ENCODE measurements at places on chromosomes 13 and 19. TPM values are rescaled to one million over a fixed set of nuclear protein-coding genes. Genes with fewer than 3 reads are reported as not detected.

DNA sequence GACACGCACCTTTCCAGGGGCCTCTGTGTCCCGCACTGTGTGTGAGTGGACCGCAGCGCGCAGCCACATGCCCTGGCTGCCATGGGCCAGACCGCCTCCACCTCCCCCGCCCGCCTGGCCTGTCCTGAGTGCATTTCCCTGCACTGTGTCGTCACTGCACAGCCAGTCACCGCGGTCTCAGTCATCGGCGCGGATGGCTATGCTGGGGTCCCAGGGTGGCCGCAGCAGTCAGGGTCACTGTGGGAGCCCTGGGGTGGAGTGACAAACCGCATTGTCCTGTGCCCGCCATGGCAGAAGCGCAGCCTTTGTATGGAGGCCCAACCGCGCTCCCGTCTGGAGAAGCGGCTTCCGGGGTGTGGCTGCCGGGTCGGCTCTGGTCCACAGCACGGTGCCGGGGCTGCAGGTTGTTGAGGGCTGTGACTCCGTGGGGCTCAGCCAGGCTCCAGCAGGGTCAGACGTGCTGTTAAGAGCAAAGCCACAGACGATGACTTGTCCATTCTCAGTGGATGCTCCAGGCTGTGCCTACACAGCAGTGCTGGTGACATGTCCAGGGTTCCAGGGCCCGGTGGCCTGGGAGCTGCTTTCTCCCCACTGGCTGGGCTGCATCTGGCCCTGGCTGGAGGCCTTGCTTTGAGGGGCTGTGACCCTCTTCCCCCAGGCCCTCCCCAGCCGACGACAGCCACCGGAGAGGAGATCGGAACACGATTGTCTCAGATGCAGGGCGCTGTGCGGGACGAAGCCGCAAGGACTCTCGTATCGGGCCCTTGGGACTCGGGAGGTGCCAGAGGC, 6.3 kb upstream of the NDUFS7 start:
- DNase-seq: no peak
- no peak overlapping the region for H3K4me3 ChIP-seq
- H3K27me3 ChIP-seq: no peaks in the 10 kb centered on the region
- H3K4me1 ChIP-seq: no peaks in the 10 kb centered on the region
- H3K36me3 ChIP-seq: peaks cover 22% of the 10 kb centered on the region
- H3K27ac ChIP-seq: no peak overlapping the region

Gene CALR3
- not detected for total RNA-seq

- DNase-seq: no peak
- no peaks in the 10 kb centered on the region for H3K36me3 ChIP-seq
- H3K4me3 ChIP-seq: no peak overlapping the region
- no peaks in the 10 kb centered on the region for H3K4me1 ChIP-seq
Observed at GRCh38 chr13:73251626-73252265, 192.9 kb downstream of the KLF5 start.

Gene RGL3
- not detected for total RNA-seq

Gene REX1BD
- 91.8 TPM for total RNA-seq

Gene CEACAM19
- 0.57 TPM for total RNA-seq

- no peak overlapping the region for H3K4me3 ChIP-seq
- no peak overlapping the region for H3K27ac ChIP-seq
- H3K36me3 ChIP-seq: no peaks in the 10 kb centered on the region
- no peaks in the 10 kb centered on the region for H3K4me1 ChIP-seq
- no peak for DNase-seq
Observed at GRCh38 chr13:97000295-97000925, 6.1 kb upstream of the OXGR1 start.

DNA sequence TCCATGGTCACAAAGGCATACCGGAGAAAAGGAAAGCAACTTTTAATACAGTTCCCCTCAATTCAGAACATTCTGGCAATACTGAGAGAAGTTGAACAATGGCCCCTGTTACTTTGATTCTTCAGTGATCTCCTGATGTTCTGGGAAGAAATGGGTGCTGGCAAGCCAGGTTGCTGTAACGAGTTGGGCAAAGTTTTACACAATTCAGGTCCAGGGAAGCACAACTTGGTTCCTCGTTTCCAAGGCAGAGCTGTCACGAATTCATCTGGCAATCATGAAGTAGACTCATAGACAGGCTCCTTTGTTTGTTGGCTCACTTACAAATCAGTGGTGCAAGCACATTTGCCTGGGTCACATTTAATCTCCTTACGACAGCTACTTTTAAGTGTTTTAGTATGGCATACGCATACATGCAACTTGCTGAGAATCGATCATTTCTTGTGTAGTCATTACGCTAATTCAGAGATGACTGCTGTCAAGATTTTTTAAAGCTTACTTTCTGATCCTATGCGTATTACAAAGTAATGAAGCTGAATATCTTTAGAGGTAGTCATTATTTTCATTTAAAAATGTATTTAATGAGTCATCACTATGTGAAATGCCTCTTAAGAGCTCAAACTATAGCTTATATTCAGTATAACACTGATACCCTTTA, 174.7 kb downstream of the GPC5 start:
- no peaks in the 10 kb centered on the region for H3K27me3 ChIP-seq
- no peak for DNase-seq
- H3K36me3 ChIP-seq: no peaks in the 10 kb centered on the region
- no peaks in the 10 kb centered on the region for H3K4me1 ChIP-seq

DNA sequence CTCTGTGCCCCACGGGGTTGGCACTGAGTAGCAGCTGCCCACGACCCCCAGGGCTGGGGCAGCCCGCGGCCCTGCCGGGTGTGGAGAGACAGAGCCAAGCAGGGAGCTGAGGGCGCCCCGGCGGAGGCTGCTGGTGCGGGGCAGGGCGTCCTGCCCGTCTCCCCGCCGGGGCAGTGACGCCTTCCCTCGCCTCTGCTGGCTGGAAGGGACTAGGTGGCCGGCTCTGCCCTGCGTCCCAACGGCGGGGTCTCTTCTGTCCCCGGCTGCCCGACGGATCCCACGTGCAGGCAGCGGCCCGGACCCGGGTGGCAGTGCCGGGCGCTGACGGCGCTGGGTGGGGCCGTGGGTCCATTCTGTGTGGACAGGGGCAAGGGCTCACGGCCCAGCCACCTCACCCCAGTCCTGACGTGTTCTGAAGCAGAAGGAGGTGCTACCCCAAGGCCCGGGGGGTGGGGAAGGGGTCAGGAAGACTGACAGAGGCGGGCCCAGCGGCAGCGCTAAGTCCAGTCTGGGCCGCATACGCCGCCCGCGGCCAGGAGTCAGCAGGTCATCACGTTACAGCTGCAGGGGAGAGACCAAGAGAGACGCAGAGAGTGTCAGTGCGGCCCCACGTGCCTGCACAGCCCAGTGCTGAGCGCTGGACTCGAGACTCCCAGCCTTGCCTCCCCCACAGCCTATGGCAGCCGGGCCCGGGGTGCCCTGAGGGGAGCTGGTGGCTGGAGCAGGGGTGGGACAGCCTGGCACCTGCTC, 15.1 kb upstream of the PLPP2 start:
- H3K27ac ChIP-seq: no peak overlapping the region
- no peaks in the 10 kb centered on the region for H3K4me1 ChIP-seq
- peaks cover 35% of the 10 kb centered on the region for H3K36me3 ChIP-seq
- DNase-seq: no peak
- no peak overlapping the region for H3K4me3 ChIP-seq

DNA sequence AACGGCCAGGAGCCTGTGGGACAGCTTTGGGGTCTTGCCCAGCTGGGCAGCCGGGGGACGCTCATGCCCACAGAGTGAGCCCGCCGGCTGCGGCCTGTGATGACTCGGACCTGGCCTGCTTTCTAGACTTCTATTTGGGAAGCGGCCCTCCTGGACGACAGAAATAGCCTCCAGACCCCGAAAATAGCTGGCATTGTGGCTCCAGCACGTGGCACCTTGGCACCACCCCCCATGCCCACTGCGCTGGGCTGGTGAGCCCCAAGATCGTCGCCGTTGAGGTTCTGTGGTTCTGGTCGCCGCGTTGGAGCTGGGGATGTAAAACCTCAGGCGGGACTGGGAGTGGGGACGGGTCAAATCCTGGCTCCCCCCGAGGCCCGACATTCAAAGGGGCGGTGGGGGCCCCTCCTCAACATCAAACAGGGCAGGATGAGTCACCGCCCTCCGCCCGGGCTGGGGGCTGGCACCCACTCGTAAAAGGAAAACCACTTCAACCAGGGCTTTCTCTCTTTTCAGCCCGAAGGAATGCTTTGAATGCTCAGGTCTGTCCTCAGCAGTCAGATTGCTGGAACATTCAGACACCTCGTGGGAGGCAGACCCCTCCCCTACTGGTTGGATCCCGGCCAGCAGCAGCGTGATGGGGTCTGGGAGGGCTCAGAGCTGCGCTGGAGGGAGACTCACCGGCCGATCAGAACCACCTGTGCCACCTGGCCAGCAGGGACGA, 42.1 kb downstream of the GADD45B start:
- H3K27ac ChIP-seq: no peak overlapping the region
- peaks cover 2% of the 10 kb centered on the region for H3K36me3 ChIP-seq
- no peak overlapping the region for H3K4me3 ChIP-seq
- no peak for DNase-seq
- H3K27me3 ChIP-seq: peaks cover 14% of the 10 kb centered on the region

Gene ZNF576
- 8.3 TPM for total RNA-seq

Data from T-cell (primary cell).